ENCODE measurements at places on chromosomes 16 and 17.

DNA sequence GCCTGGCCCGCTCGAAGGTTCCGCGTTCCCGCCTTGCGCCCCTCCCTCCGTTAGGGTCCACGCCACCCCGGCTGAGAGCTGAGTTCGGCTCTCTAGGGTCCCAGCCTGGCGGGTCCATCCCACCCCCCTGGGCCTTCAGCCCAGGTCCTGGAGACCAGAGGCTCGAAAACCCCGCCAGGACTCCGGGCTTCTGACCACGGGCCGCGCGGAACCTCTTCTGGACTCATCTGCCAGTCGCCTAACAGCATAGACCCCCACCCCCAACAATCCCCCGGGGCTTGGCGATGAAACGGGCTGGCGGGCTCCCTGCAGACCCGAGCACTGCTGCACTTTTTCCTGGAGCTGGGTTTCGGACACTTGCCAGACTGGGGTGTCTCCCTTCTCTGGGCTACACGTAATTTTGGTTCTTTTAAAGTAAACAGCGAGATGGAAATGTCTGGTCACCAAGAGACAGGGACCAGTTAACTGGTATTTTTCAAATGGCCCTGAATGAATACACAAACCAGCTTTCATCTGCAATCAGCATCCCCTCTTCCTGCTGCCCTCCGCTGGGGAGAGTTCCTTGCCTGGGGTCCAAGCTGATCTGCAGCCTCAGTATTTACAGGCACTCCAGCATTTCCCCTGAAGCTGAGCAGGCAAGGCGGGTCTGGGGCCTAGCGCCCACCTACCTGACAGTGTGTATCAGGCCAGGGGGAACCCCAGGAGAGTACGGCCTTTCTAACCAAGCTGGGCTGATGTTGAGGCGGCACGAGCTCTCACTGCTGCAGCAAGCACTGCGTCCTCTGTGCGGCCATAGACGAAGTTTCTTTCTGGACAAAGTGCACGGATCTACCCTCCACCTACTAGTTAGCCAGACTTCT lies 639 bp upstream of the TRIM65 start:
- no peak for DNase-seq

DNA sequence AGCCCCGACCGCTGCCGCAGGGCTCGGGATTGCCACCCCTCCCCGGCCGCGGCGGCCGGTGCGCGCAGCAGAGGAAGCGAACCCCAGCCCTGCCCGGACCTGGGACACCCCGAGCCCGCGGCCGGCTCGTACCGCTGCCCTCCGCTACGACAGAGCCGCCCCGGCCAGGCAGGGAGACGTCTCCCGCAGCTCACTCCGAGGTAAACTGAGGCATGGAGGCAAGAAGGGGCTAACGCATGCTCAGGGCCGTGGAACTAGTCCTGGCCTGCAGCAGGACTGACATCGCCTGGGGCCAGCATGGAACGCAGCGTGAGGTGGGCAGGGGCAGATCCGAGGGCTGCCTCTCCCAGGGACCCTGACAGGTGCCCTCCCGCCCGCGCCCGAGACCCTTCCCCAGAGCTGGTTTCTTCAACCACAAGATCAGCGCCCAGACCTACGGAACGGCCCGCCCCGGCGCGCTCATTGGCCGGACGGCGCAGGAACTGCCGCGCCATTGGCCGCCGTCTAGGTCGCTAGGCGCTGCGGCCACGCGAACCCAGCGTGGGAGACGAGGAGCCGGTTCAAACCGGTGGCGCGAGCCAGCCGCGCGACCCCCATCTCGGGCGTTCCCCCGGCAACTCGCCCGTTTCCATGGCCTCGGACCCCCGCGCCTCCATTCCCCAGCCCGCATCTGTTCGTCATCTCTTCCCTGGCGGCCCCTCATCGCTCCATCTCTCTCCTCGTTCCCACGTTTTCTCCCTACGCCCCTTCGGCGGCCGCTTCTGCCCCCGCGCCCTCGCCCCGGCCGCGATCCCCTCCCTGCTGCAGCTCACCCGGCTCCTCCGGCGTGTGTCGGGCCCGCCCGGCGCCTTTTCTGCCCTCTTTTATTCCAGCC lies at the start of gene SLC43A2:
SLC43A2 (minus strand) TSS at position 853 of the 874 bp plus-strand sequence. CDS start 960 bp downstream, outside the sequence.
- DNase-seq, result peak; percentile 91

- no peak for DNase-seq
These were observed 12.2 kb downstream of the GNGT2 start for GRCh38 chr17:49198211-49198610.

GRCh38 chr17:4175921-4176807 lies 33.2 kb downstream of the CYB5D2 start:
- DNase-seq, result peak; percentile 22

GRCh38 chr17:60601447-60602384 lies 1.7 kb downstream of the PPM1D start:
- peak; percentile 71 for DNase-seq

DNA sequence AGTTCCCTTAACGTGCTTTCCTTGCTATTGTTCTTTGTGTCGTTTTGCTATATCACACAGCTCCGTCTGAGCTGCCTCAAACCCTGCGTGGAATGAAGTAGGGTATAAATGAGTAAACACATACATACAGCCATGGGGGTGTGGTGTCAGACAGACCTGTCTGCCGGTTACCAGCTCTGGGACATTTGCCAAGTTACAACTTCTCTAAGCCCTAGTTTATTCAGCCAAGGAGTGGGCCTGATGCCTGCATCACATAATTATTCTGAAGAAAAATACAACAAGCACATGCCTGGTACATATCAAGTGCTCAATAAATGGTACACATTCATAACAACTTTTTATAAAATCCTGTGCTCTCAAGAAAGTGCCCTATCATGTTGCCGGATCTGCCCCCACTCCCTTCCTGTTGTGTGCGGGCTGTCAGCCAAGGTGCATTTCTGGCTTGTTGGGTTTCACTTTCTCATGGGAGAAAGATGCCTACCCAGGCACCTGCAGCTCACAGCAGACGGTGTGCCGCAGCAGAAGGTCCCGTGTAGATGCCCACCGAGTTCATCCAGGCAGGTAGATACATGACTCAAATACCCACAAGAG lies 30.5 kb downstream of the SMPD3 start:
- peak; percentile 87 for DNase-seq

GRCh38 chr17:50708050-50709000 lies 611 bp upstream of the ANKRD40 start:
- peak; percentile 40 for DNase-seq

DNA sequence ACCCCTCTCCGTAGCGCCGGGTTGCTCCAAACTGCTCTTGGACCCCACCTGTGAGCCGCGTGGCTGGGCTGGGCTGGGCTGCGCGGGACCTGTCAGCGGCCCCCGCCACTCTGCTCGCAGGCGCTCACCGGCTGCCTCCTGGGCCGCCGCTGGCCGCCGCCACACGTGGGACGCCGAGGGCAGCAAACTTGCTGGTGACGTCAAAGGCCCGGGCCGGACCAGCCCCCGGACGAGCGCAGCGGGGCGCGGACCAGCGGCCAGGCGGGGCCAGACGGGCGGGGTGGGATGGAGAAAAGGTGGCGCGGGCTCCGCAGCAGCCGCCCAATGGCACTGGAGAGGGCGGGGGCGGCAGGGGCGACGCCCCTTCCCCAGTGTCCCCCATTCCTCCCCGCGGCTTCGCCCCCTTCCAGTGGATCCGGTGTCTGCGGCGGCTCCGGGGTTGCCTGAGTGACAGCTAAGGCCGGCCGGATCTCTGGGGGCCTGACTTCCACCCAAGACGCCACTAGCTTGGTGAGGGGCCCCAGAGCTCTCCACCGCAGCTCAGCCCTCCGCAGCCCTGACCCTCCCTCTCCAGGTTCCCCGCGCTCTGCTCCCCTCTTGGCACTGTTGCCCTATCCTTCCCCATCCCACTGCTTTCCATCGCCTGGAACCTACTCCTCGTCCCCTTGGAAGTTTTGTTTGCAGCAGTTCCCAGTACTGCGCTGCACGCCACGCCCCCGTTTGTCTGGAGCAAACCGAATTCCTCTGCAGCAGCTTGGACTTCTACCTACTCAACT lies at the start of gene HS3ST3A1:
HS3ST3A1 (minus strand) TSS at position 154 of the 776 bp plus-strand sequence. CDS start 800 bp downstream, outside the sequence.
- DNase-seq, result no peak

- no peak for DNase-seq
These were observed 197.4 kb downstream of the SPECC1 start for GRCh38 chr17:20206591-20206990.

- DNase-seq, result peak; percentile 46
These were observed 1.4 kb upstream of the NBR1 start for GRCh38 chr17:43169561-43170139.

- DNase-seq, result no peak
These were observed 4.9 kb downstream of the SPPL2C start for GRCh38 chr17:45849536-45849990.

DNA sequence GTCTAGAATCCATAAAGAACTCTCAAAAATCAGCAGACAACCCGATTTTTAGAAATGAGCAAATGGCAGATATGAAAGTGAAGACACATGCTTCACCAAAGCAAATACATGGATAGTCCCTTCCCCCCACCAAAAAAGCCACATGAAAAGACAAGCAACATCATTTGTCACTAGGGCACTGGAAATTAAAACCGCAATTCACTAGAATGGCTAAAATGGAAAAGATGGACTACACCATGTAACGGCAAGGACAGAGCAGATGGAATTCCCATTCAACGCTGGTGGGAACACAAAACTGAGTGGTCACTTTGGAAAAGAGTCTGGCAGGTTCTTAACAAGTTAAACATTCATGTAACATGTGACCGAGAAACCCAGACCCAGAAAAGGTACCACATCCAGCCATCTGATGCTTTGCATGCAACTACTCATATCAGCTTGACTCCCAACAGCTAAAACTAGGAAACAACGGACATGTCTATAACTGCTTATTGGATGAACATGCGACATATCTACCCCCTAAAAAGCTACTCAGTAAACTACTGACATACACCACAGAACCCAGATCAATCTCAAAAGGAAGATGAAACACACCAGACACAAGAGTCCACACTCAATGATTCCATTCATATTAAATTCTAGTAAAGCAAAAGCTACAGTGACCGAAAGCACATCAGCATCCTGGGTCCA lies 132.6 kb downstream of the ZNF778 start:
- no peak for DNase-seq

- DNase-seq, result no peak
These were observed 10.2 kb downstream of the RSPRY1 start for GRCh38 chr16:57196286-57196685.

GRCh38 chr16:56985288-56985961 lies 3.9 kb upstream of the NLRC5 start:
- no peak for DNase-seq

DNA sequence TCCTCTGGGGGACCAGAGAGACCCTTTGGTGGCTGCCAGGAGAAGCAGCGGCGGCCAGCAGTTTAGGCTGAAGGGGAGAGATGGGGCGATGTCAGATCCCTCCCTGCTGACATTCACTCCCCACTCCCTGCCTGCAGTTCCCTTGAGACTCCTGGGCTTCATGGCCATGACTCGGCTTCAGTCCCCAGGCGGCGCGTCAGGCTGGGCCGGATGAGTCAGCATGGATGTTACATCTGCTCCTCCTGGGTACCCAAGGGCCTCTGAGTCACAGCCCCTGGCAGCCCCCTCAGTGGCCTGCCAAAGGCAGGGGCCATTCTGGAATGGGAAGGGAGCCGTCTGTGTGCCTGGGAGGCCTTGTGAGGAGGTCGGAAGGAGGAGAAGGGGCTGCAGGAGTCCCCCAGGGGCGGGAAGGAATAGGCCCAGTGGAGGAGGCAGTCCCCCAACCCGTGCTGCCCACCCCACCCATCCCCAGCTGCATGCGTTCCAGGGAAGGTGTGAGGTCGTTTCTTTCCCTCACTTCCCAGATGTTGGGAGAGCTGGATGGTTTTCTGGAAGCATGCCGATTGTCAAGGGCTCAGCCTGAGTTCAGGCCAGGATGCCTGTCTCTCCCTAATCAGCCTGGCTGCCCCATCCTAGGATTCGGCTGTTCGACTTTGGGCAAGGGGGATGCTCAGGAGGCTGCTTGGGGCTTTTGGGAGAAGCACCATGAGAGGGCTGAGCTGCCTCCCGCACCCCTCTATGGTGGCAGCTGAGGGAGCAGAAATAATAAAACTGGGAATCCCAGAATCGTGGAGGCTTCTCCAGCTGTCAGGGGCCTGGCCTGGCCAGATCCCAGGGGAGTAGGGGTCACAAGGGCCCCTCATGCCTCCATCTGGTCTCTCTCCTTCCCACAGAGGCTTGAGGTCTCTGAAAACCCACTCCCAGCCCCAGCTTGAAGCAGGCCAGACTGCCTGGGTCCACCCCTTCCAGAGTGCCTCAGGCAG lies 9.7 kb downstream of the RHBDL3 start:
- DNase-seq, result no peak

DNA sequence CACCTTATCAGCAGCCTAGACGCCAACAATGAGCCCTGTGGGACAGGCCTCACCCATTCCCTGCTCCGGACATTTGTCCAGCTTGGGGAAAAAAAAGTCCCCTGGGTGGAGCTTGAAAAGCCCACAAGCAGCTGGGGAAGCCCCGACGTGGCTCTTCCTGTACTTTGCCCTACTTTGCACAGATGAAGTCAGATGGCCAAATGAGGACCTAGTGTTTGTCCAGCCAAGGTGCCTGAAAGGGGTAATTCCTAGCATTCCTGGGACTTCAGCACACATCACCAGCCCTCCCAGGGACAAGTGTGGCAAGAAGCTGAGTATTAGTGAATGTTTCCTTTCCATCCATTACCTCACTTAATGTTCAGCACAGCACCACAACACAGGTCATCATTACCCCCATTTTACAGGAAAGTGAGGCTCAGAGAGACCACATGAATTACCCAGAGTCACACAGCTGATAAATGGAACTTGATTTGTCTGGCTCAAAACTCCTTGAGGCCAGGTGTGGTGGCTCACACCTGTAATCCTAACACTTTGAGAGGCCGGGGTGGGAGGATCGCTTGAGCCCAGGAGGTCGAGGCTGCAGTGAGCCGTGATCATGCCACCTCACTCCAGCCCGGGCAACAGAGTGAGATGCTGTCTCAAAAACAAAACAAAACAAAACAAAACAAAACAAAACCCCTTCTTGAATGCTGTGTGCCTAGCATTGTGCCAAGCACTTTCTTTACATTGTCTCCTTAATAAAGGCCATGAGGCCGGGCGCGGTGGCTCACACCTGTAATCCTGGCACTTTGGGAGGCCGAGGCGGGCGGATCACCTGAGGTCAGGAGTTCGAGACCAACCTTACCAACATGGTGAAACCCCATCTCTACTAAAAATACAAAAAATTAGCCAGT lies 19.9 kb upstream of the PLLP start:
- DNase-seq, result peak; percentile 82

GRCh38 chr16:55906123-55906522 lies 30.9 kb upstream of the CES5A start:
- DNase-seq, result no peak

GRCh38 chr16:694863-695354 lies 4.7 kb upstream of the WDR24 start:
- no peak for DNase-seq

GRCh38 chr17:15237106-15237425 lies 28.1 kb downstream of the PMP22 start:
- DNase-seq, result no peak

DNA sequence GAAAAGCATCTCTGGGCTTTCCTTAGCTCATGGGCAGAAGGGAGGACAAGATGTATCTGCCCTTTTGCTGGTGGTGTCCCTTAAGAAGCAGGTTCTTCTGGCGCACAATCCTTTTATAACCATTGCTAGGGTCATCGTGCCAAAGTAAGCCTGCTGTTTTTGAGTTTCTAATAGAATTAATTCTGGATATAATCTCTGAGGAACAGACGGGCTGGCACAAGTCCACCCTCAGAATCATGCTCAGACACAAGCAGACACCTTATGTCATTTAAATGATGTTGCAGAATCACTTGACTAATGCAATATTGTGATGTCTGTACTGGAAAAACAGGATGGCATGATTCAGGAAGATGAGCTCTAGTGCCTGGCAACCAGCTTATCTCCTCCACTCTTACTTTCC lies 18.8 kb upstream of the MMD start:
- no peak for DNase-seq
